ENCODE measurements at places on chromosomes 1 and 21.
A peak's percentile ranks its signal among the peaks of the same experiment; 100 is the strongest.

GRCh38 chr21:26047279-26047967 lies 123.1 kb downstream of the APP start:
- DNase-seq: no peak

DNA sequence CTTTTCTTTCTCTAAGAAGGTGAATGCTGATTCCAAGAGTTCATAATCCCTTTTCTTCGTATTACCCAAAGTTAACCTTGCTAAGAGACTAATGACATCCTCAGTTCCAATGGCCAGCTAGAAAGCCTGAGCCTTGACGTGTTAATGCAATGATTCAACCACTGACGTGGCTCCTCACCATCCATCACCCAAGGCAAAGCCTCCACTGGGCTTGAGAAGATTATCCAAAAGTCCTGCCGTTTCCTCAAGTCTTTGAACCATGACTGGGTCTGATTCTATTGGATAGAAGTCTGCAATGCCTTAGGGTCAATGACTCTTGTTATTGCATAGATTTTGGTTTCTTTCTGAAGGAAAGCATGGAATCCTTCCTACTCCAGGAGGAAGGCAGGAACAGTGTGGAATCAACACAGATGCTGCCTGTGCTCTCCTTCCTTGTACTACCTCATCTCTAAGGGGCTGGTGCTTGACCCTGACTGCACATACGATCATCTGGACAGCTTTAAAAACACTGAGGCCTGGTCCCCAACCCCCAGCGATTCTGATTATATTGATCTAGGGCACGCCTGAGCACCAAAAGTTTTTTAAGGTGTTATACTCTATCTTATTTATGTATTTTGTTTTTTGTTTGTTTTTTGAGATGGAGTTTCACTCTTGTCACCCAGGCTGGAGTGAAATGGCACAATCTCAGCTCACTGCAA lies 69.3 kb upstream of the ANGPTL1 start:
- DNase-seq: no peak

DNA sequence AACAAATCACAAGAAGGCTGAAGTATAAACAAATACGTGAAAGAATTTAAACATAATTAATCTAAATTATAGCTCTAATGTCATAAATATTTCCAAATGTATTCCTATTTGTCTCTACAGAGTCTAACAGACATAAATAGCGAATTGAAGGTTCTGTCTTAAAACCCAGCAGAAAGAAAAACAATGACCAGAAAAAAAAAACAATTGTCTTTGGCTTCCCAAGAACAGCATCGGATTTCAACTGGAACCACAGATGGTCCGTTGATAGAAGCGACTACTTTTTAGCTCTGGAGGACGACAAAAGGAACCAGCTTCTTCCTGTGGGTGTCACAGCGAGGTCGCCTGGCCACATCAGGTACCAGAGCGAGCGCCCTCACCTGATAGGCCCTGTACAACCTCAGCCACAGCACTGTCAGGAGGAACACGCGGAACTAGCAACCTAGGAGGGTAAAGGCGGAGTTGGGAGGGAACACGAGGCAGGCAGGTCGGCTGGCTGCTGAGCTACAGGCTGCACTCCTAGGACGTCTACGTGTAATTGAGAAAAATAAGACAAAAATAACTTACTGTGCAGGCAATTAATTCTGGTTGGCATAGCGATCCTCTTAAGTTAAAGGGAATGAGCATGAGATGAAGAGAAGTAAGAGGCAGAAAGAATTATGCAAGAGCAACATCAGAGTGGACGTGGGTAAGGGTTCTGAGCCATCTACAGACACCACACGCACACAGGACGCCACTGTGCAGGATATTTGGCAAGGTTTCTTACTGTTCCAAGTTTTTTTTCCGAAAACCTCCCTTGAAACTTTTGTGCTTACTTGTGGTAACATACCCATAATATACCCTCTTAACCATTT lies 16.7 kb upstream of the PRDM15 start:
- DNase-seq: peak; percentile 82

GRCh38 chr1:156594190-156594589 lies 2.6 kb downstream of the NAXE start:
- no peak for DNase-seq

DNA sequence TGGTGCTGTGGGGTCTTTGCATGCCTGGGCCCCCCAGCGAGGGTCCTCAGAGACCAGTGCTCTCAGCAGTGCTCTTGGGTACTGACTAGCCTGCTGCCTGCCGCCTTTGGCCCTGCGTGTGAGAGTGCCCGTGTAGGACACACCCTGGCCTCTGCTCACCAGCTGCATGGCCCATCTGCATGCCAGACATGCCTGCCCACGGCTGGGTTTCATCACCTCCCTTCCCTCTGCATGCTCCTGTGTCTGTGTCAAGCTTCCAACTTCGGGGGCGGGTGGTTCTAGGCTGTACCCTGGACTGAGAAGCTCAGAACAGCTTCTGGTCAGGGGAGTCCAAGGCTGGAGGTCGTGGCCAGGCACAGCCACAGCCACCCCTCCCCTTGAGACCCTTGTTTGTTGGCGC lies 56.9 kb downstream of the PTPRF start:
- no peak for DNase-seq

DNA sequence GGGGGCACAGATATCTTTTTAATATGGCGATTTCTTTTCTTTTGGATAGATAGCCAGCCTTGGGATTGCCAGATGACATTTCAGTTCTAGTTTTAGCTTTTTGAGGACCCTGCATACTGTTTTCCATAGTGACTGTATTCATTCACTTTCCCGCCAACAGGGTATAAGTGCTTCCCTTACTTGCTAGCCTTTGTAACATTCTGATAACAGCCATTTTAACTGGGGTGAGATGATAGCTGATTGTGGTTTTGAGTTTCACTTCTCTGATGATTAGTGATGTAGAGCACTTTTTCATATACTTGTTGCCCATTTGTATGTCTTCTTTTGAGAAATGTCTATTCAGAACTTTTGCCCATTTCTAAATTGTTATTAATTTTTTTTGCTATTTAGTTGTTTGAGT lies 151.9 kb downstream of the NTPCR start:
- DNase-seq: no peak

DNA sequence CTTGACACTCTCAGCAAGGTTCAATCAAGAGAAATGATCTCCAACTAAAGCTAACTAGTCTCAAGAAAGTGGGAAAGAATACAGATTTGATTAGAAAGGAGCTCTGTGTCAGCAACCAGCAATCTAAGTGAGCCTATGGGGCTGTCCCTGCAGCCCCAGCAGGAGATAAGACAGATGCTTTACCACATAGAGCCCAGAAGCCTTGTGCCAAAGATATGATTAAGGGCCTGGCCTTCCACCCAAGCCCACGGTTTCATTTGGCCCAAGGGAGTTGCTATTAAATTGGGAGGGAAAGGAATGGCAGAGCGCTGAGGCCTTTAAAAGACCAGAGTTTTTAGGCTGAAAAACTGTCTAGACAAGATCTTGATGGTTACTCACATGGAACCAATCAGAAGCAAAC lies 74.8 kb downstream of the HLCS start:
- DNase-seq: no peak

GRCh38 chr1:24173638-24174575 lies 13.2 kb downstream of the IFNLR1 start:
- no peak for DNase-seq

DNA sequence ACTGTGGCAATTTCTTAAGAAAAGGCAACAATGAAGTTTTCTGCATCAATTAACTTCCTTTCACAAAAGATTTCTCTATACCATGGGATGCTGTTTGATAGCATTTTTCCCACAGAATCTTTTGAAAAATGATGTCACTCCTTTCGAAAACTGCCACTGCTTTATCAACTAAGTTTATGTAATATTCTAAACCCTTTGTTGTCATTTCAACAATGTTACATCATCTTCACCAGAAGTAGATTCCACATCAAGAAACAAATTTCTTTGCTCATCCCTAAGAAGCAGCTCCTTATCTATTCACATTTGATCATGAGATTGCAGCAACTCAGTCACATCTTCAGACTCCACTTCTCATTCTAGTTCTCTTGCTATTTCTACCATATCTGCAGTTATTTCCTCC lies 116.1 kb upstream of the KCND3 start:
- DNase-seq: no peak

DNA sequence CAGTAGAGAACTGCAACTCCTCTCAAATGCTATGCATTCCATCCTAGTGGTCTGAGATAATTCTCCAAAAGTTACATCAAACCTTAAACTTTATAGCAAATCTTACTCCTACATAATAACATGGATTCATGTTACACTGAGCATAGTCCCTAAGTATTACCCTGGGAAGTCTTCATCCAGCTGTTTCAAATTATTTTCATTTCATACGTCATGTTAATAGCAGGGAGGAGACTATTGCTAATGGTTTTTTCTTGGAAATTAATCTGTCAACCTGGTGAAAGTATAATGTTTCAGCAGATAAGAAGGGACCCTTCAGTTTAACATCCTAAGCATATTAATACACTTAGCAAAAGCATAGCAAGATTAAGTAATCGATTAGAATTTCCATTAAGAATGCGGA lies 318.1 kb downstream of the USP25 start:
- no peak for DNase-seq
